CD4-positive, alpha-beta T cell treated with Interleukin-21 for 1 hour (primary cell): ENCODE measurements at places on chromosomes 13 and 19.
A peak's percentile ranks its signal among the peaks of the same experiment; 100 is the strongest.

DNA sequence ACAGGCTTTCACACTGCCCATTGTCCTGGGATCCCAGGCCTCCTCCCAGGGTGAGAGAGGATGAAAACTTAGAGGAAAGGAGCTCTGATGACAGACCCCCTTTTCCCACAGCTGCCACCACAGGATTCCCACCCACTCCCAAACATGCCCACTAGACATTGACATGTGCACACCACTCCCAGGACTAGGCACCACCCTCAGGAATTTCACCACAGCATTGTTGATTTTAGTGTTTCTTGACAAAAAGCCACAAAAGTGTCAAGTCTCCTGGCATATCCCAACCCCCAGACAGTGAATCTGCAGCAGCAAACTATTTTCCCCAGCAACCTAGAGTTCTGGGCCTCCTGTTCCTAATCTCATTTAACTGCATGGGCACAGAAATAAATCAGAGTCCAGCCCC lies 10.1 kb downstream of the ZNF714 start:
- DNase-seq, result no peak

GRCh38 chr19:17784201-17785008 lies 10.5 kb upstream of the B3GNT3 start:
- peak; percentile 75 for DNase-seq

DNA sequence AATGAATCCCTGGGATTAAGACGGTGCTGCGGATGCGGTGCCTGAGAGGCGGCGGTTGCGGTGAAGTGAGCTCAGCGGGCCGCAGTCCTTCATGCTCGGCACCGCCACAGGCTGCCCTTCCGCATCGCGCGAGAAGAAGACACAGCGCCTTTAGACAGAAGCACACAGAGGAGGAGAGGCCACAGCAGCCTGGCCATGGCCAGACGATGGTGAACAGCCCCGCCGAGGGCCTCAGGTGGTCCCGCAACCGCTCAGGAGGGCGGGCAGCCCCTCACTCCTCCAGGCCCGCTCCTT lies 459.2 kb downstream of the MYO16 start:
- DNase-seq, result no peak

DNA sequence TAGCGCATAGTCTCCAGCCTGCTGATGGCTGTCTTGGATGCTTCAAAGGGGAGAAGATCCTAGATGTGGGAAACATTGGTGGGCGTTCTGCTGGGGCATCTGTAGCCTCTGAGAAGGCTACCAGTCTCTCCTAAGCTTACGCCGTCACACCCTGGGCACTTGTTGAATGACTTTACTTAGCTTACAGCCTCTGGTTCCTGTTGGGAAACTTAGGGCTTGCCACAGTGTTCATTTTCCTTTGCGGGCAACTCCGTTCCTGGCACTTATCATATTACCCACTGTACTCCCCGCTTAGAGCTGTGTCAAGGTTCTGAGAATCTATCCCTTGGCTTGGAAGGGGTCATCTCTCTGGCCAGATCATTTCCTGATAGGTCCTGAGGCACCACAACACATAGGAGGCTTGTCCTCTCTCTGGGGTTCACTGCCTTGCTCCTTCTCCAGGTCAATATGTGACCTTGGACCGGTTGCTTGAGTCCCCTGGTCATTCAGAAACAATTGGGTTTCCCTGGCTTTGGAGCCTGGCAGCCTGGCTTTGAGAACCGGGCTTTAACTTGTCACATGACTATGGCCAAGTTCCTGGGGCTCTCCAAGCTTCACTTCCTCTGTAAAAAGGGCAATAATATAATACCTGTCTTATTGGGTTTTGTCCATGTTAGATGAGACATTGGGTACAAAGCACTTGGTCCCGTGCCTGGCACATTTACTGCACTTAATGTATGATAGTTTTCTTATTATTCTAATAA lies 20.5 kb upstream of the ALOX5AP start:
- DNase-seq, result no peak

GRCh38 chr13:36639610-36640009 lies 34.2 kb upstream of the SERTM1 start:
- DNase-seq, result no peak

DNA sequence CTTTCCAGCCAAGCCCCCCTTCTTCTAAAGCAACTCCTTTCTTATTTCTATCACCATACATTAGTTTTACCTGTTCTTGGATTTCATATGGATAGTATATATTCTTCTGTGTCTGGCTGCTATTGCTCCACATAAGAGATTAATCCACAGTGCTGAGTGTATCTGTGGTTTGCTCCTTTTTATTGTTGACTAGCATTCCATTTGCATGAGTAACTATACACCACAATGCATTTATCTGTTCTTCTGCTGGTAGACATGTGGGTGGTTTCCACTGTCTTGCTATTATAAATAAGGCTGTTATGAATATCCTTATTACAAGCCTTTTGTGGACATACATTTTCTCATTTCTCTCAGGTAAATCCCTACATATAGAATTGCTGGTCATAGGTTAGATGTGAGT lies 138.2 kb downstream of the SLC7A1 start:
- no peak for DNase-seq

GRCh38 chr13:114226699-114227323 lies 7.9 kb upstream of the CDC16 start:
- peak; percentile 87 for DNase-seq

DNA sequence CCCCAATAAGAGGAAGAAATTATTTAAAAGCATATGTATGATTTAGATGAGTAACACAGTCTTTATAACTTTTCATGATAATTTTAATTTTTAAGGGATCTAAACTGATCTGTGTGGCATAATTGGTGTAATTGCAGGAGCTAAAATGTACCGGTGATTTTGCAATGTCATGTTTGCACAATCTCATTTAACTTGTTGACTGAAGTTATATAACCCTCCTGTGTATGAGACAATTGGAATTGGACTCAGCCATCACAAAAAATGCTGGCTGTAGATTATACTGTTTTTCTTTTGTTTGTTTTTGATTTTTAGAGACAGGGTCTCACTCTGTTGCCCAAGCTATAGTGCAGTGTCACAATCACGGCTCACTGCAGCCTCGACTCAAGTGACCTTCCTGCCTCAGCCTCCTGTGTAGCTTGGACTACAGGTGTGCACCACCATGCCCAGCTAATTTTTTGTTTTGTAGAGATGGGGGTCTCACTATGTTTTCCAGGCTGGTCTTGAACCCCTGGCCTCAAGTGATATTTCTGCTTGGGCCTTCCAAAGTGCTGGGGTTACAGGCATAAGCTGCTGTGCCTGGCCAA lies 26.1 kb downstream of the FGF9 start:
- no peak for DNase-seq

- no peak for DNase-seq
Measured at GRCh38 chr19:55579766-55580621, 654 bp downstream of the ZNF579 start.

- DNase-seq, result no peak
Measured at GRCh38 chr13:110566171-110566570, 4.6 kb upstream of the RAB20 start.

DNA sequence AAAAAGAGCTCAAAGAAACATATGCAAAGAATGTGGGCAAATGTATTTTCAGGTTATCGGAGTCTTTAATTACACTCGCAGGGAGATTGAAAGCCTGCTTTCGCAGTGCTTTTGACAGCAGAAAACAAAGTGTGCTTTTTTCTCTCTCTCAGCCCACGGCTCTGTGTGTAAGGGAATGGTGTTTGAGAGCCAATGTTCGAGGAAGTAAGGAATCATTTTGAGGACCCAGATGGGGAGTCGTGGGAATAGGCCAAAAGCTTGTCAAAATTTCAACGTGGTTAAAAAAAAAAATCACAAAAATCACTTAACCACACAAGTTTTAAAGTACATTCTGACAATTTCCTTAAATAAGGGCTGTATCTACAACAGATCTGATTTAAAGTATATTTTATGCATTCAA lies 197.1 kb upstream of the IRS2 start:
- DNase-seq, result no peak

GRCh38 chr13:31199849-31200636 lies at the start of gene B3GLCT:
Gene B3GLCT (plus strand): TSS chr13:31199975. CDS start chr13:31200085, 110 bp downstream.
- DNase-seq, result peak; percentile 84

GRCh38 chr13:36866232-36866631 lies 47.2 kb downstream of the RFXAP start:
- no peak for DNase-seq

GRCh38 chr13:74184283-74184682 lies 50.1 kb upstream of the KLF12 start:
- no peak for DNase-seq

DNA sequence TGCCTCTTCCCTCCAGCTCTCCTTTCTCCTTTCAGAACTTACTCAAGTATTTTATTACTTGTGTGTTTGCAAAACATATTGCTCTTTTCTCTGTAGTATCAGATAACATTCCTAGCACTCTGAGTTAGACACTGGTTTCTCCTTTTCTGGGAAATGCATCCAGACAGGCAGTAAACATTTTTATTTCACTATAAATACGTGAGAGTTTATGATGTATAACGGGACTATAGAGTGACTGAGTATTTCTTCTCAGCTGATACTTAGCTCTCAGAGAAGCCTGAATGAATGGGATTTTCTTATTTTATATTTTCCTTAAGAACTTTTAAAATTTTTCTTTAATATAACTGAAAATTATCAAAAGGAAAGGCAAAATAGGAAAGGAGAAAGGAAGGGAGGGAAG lies 211.2 kb upstream of the EDNRB start:
- no peak for DNase-seq

DNA sequence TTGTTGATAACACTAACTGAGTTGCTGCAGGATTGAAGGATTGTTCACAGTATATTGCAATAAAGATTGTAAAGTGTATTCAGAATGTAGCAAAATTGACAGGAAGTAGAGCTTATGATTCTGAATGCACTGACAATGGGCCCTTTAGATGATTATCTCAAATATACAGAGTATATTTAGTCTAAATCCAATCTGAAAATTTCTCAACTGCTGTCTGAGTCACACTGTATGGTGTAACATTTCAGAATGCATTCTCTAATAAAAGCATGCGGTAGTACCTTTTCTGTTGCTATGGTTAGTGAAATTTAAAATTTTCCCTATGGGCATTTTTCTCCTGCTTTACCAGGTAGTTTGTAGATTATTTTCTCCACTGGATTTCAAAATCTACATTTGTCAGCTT lies 365.2 kb downstream of the PCDH17 start:
- no peak for DNase-seq

GRCh38 chr19:29715701-29716581 lies 880 bp upstream of the C19orf12 start:
- no peak for DNase-seq

- no peak for DNase-seq
Measured at GRCh38 chr13:45702088-45702487, at the start of gene CBY2. Gene CBY2 (plus strand): TSS chr13:45702320. CDS start chr13:45702391, 71 bp downstream.

GRCh38 chr13:48646791-48647190 lies 6.9 kb upstream of the CYSLTR2 start:
- DNase-seq, result no peak

DNA sequence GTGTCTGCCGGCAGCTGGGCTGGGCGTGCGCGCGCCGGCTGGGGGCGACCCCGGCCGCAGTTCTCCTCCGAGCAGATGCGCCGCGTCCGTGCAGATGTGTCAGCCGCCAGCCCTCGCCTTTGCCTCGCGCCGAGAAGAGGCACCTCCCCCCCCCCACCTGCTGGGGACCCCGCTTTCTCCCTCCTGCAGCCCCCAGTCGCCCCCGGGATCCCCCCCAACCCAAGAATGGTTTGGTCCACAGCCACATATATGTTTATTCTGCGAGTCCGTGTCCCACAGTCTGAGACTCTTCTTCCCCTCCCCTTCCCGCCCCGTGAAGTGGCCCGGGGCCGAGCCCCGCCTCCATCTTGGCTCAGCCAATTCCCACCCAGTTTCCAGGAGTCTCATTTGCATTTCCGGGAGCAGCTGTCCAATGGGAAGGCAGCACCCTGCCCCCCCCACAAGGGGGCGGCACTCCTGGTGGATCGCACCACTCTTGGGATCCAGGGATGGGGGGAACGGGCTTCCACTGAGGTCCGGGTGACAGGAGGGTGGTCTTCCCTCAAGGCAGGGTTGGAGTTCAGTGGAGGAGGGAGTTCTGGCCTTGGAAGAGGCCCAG lies 8.6 kb downstream of the ISOC2 start:
- peak; percentile 57 for DNase-seq

GRCh38 chr13:105139048-105139379 lies 1396.4 kb downstream of the EFNB2 start:
- DNase-seq, result no peak

- peak; percentile 18 for DNase-seq
Measured at GRCh38 chr13:97257800-97258799, 36.0 kb downstream of the MBNL2 start.

DNA sequence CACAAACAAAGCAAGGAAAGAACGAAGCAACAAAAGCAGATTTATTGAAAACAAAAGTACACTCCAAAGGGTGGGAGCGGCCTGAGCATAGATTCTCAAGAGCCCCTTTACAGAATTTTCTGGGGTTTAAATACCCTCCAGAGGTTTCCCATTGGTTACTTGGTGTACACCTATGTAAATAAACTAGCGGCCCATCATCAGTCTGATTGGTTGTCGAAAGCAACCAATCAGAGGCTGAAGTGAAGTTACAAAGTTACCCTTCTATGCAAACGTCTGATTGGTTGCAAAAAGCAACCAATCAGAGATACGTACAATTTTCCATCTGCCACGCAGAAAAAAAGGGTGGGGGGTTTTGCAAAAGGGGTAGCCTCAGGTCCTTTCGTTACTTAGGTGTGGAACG lies 96.3 kb upstream of the UBAC2 start:
- no peak for DNase-seq

DNA sequence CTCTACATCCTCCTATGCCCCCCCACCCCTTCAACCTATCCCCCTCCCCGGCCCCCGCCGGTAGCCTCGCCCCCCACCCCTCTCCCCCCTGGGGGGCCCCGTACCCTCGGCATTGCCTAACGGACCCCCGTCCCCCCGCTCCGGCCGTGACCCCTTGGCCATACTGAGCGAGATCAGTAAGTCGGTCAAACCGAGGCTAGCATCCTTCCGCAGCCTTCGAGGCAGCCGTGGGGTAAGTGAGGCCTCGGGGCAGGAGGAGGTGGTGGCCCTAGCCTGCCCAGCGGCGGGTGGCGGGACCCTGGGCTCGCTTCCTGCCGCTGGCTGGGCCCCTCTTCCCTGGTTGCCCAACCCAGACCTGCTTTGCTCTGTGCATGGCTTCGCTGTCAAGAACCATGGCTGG lies 6.5 kb downstream of the TRIP10 start:
- no peak for DNase-seq

DNA sequence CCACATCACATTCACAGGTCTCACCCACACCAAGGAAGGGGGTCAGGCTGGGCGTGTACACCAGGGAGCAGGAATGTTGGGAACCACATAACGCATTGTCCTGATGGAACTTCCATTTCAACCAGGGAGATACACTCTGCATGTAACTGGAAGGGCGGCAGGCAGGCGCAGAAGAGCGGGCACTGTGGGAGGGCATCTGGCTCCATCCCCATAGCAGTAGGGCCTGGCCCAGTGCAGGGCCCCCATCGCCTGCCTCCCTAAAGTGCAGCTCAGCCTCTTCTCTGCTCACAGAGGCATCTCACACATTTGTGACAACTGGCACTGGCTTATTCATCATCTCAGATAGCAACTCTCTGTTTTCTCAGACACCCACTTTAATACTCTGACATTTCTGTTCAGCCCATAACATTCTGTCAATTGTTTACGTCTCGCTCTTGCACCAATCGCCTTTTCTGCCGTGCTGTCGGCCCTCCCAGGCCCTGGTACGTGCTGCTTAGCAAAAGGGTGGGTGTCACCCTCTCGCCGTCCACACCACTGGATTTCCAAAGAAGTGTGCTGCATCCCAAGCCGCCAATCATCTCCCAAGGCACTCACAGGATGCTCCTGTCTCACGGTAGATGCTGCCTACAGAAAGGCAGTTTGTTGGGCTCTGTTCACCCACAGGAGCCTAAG lies 353.3 kb upstream of the ZNF507 start:
- DNase-seq, result no peak
